Activated CD4-positive, alpha-beta T cell treated with anti-CD3 and anti-CD28 coated beads for 1 hour (primary cell): ENCODE measurements at places on chromosomes 16 and 17.

DNA sequence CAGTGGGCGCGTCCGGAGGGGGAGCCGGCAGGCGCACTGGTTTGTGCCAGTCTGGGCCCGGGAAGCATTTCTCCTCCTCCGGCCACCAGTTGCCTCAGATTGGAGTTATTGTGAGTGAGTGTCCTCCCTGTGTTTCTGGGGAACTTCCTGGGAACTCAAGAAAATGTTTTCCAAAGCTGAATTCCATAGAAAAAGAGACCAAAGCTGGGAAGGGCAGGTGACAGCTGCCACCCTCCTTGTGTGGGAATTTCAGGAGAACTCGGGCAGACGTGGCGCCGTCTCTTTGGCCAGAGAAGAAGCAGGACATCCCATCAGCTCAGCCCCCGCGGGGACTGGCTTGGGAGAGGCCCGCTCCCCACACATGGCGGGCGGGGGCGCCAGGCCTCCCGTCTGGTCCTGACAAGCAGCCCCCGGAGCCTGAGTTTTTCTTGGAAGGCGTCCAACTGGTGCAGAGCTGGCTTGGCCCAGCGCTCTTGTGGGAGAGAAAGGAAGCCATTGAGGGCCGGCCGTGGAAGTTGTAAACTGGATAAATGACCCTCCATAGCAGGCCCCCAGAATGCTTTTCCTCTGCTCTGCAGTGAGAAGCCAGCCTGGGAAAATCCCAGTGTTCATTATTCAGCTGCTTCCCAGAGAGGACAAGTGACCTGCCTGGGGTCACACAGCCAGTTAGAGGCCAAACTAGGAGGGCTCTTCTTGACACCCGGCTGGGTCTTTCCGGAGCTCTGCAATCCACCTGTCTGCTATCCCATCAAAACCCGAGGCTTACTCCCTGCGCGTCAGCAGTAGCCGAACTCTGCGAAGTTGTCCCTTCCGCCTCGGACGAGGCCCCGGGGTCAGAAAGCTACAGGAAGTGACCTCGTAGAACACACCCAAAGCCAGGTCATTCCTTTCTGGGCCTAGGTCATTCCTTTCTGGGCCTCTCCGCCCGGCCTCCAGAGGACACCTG is 39.2 kb upstream of the GSE1 start:
- DNase-seq, result no peak

- no peak for DNase-seq
Measured at GRCh38 chr16:78972986-78973385, 627.6 kb downstream of the MAF start.

DNA sequence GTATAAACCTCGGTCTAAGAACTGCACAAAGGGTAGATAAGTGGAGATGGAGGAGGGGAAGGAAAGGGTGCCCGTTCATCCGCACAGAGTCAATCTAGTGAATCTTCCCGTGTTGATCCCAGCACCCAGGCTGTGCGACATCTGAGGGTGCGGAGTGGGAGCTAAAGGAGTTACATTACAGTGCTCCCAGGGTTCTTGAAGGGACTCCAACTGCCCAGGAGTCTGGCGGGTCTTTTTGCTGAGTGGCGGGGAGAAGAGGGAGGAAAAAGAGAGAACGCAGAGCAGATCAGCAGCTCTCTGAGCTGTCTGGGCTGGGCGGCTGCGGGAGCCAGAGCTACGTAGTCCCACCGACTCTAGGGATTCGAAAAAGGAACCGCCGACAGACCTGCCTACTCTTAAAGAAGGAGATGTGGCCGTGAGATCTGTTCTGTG is 1.6 kb upstream of the CA10 start:
- DNase-seq, result no peak

DNA sequence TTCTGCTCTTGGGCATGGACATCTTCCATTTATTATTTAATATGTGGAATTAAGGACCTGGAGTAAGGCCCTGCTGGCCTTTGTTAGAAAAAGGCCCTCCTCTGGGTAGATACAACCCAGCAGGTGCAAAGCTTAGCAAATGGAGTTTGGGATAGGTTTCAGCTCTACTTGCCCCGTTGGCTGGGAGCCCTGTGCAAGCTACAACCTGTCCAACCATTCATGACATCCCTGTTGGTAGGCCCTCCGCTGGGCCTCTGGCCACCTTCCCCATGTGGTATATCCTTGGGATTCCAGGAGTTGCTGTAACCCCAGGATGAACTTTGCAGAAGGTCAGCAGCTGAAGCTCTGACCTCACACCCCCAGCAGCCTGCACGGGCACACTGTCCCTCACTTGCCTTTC is 6.4 kb downstream of the NGFR start:
- DNase-seq, result no peak

- DNase-seq, result no peak
Measured at GRCh38 chr16:66801320-66802105, at the start of gene TERB1. Gene TERB1 (minus strand): TSS chr16:66801584. CDS start chr16:66796798, 4,786 bp downstream.

- DNase-seq, result no peak
Measured at GRCh38 chr17:26774291-26775218, 519.4 kb upstream of the WSB1 start.

DNA sequence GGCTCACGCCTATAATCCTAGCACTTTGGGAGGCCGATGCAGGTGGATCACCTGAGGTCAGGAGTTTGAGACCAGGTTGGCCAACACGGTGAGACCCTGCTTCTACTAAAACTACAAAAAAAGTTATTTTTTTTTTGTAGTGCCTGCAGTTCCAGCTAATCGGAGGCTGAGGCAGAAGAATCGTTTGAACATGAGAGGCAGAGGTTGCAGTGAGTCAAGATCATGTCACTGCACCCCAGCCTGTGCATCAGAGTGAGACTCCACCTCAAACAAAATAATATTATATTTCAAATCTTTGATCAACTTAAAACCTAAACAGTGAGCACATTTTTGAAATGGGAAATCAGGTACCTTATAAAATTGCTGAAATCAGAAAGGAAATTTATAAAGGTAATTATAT is 36.5 kb downstream of the NCOR1 start:
- DNase-seq, result no peak

GRCh38 chr17:71777048-71777640 is 343.7 kb upstream of the SOX9 start:
- no peak for DNase-seq

GRCh38 chr16:17416461-17417311 is 54.1 kb downstream of the XYLT1 start:
- peak; percentile 21 for DNase-seq

DNA sequence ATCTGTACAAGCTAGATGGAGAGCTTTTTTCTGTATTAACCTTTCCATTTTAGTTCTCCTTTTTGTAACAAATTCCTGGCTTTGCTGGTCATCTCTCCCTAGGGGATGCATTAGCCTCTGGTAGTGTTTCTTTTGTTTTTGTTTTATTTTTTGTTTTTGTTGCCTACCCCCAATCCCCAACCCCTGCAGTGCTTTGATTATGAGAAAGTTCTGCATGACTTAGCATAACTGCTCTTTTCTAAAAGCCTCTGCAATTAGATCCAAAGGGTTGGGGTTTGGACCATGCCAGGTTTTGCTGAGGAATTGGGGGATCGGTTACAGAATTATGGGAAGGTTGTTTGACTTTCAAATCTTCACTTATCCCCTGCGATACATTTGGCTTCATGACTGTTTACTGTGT is 98.2 kb downstream of the ADAMTS18 start:
- DNase-seq, result no peak

DNA sequence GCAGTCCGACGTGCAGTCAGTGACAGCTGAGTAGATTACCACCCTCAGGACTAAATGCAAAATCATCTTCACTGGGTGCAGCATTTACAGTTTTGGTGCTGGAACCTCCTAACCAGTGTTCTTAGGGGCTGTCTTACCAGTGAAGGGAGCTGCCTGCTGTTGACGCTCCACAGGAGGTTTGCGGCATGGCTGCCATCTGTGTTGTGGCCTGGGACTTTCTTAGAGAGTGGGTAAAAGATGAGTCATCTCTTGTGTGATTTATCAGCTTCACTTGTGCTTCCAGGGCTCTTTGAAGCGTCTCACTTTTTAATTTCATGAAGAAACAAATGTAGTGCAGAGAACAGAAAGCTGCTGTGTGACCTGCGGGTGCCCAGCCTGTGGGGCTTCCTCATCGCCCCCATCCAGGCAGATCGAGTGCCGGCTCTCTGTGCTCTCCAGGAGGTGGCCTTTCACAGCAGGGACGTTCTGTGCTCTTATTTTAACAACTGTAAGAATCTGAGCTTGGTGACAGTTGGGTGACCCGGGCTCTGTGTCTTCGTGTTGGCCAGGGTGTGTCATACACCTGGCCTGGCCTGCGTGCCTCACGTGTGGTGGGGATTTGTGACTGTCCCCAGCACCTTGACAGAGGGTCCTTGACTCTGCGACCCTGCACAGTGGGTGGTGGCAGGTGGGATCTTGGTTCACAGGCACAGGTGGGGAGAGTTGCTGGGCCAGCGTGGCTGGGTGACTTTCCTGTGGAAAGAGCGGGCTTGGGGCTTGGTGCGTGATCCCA is 24.3 kb upstream of the ZNF750 start:
- peak; percentile 81 for DNase-seq

GRCh38 chr17:78497115-78497540 is 80.1 kb downstream of the DNAH17 start:
- DNase-seq, result peak; percentile 26

DNA sequence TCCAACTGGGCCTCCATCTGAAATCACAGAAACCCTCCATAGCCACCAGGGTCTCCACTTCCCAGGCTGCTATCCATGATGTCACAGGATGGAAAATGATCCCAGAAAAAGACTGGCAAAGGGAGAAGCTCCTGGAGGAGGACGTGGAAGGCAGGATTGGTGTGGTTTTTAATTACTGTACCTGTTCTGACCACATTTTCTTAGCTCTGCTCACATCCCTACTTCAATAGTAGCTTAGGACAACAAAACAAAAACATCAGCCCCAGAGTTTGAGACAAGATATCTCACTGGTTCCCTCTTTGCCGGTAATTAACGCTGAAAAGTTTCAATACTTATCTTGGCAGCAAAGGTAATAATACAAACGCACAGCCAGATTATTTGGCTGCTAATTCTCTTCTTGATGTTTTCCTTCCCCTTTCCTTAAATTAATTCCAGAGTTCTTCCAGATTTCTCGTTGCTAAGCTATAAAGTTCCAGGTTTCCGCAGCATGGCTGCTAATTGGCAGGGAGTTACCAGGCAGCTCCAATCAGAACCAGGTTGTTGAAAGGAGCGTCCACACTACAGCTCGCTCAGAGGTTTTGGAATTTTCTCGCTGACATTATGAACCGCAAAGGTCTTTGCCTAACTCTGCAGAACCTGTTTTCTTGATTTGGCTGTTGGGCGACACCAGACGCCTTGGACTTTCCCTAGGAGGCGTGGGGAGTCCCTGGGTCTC is 263.4 kb downstream of the MRTFB start:
- no peak for DNase-seq

- DNase-seq, result no peak
Measured at GRCh38 chr17:38852771-38853291, 690 bp downstream of the RPL23 start.

DNA sequence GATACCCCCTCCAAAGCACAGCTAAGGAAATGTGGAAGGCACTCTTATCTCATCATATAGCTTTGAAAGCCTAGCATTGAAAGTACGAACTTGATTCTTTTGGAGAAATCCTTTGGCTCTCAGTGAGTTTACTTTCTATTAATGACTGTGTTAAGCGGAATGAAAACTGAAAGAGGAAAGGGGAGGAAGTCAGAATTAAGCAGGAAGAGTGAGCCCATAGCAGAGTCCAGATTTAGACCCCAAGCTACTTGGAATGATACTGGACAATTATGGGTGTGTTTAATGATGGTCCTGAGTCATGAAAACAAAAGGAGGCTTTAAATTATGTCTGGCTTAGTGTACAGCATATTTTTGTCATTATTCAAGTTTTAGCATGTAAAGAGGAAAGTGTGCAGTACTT is 42.2 kb downstream of the TENT4B start:
- DNase-seq, result no peak

- DNase-seq, result no peak
Measured at GRCh38 chr17:66429680-66430079, 127.3 kb downstream of the PRKCA start.

GRCh38 chr17:61199431-61200338 is 200.0 kb upstream of the TBX2 start:
- no peak for DNase-seq

- DNase-seq, result no peak
Measured at GRCh38 chr17:29576214-29577000, 7.9 kb downstream of the TP53I13 start.

- no peak for DNase-seq
Measured at GRCh38 chr16:27624154-27625049, 74.5 kb downstream of the KATNIP start.

DNA sequence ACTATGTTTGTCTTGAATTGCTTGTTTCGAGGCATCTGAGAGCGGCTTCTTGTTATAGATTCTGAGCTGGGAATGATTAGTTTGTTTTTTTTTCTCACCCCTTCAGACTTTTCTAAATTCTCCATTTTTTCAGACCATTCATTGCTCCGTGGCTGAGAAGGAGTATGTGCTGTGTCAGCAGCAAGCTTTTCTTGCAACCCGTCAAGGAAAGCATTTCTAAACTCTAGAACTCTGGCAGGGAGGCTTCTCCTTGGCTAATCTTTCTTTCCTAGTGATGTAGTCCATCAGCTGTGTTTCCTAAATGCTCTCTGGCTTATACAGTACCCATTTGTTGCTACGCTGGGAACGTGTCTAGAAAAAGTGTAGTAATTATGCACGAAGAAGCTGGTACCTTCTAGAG is 133.5 kb downstream of the FTO start:
- no peak for DNase-seq

DNA sequence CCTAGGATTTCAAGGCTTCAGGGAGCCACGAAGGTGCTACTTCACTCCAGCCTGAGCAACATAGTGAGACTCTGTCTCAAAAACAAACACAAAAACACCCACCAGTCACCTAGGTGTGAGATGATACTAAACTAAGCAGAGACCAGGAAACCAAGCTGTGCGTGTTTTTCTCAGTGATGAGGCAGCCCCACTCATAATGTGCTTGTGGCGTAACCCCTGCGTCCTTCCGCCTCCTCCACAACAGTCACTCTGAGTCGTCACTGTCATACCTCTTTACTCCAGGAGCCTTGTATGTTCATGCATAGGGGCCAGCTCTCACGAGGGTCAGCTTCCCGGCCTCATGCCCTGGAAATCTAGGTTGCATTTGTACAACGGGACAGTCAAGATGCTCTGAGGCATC is 31.1 kb upstream of the SLC47A1 start:
- DNase-seq, result no peak

DNA sequence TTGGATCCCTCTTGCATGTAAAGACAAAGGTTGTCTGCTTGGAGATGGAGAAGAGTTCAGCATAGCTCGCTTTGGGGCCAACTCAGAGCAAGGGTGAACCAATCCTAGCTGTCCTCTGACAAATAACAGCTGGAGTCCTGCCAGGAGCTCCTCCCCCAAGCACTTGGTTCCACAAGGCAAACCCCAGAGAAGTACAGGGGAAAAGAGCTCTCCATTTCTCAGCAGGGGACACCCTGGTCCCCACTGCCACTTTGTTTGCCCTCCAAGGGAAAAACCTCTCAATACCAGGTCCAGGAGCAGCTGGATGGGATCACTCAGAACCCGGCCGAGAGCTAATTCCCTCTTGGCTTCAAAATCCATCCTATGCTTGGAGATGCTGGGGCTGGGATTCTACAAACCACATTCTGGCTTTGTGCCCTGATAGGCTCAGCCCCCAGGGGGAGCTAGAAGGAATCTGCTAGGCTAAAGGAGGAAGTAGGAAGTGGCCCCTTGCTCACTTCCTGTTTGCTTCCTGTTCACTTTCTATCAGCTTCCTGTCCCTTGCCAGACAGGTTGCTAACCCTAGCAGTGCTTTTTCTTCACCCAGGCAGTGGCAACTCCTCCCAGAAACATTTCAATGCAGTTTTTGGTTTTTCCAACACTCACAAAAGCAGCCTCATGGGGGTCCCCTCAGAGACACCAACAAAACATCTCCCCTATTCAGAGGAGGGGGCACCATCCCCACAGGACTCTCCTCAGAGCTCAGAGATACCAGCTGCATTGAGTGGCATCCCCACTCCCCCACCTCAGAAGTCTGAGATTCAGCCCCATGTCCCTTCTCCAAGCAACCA is 30.7 kb downstream of the CDRT4 start:
- DNase-seq, result no peak

- no peak for DNase-seq
Measured at GRCh38 chr17:66138120-66138519, 53.8 kb downstream of the CEP112 start.
